PC-3 (cell line): ENCODE measurements at places on chromosomes 6 and 20. TPM values are rescaled to one million over a fixed set of nuclear protein-coding genes. Genes with fewer than 3 reads are reported as not detected.

DDRGK1 gene
- 97.7 and 122 TPM in 2 replicates for total RNA-seq

PNLDC1 gene
- not detected in 2 replicates for total RNA-seq

OR12D3 gene
- total RNA-seq = not detected in 2 replicates

HINT3 gene
- 7.8 and 8.0 TPM in 2 replicates for total RNA-seq

DYNLT2 gene
- 0.51 and 1.5 TPM in 2 replicates for total RNA-seq

PPP1R10 gene
- total RNA-seq = 44.2 and 44.5 TPM in 2 replicates

MEI4 gene
- not detected in 2 replicates for total RNA-seq

UFL1 gene
- 10.4 and 10.9 TPM in 2 replicates for total RNA-seq

AKAP12 gene
- 109 and 146 TPM in 2 replicates for total RNA-seq

CEP85L gene
- total RNA-seq = 3.9 and 7.8 TPM in 2 replicates

FAM209B gene
- 0.58 TPM in 1 of 2 replicates, not detected in the other for total RNA-seq

ZNF165 gene
- 8.9 and 12.1 TPM in 2 replicates for total RNA-seq

CCN2 gene
- 33.2 and 34.4 TPM in 2 replicates for total RNA-seq

CST2 gene
- not detected in 2 replicates for total RNA-seq

CLVS2 gene
- not detected in 2 replicates for total RNA-seq

BMP6 gene
- 0.15 and 1.3 TPM in 2 replicates for total RNA-seq

CYB5R4 gene
- total RNA-seq = 5.1 and 5.6 TPM in 2 replicates

CNR1 gene
- not detected in 2 replicates for total RNA-seq

NHSL1 gene
- 4.8 and 6.1 TPM in 2 replicates for total RNA-seq

TRAPPC3L gene
- not detected in 2 replicates for total RNA-seq

FHL5 gene
- not detected in 2 replicates for total RNA-seq

L3MBTL3 gene
- 3.0 and 3.1 TPM in 2 replicates for total RNA-seq

USP49 gene
- total RNA-seq = 2.3 and 5.7 TPM in 2 replicates

IL20RA gene
- total RNA-seq = 3.5 and 6.0 TPM in 2 replicates

TSBP1 gene
- not detected in 2 replicates for total RNA-seq

TAAR5 gene
- not detected in 2 replicates for total RNA-seq

PSMG4 gene
- 51.9 and 63.3 TPM in 2 replicates for total RNA-seq

FAM83D gene
- 69.6 and 81.4 TPM in 2 replicates for total RNA-seq

SLC24A3 gene
- 0.11 TPM in 1 of 2 replicates, not detected in the other for total RNA-seq

TINAG gene
- total RNA-seq = not detected in 2 replicates

BCAS1 gene
- total RNA-seq = 0.18 and 0.35 TPM in 2 replicates

SYNE1 gene
- 11.6 and 16.7 TPM in 2 replicates for total RNA-seq

MKKS gene
- 12.1 and 13.6 TPM in 2 replicates for total RNA-seq

PHACTR1 gene
- total RNA-seq = not detected in 2 replicates

TAPBP gene
- 67.2 and 77.8 TPM in 2 replicates for total RNA-seq

FAM83B gene
- 0.07 and 0.29 TPM in 2 replicates for total RNA-seq

IL17F gene
- not detected in 2 replicates for total RNA-seq

KCNK16 gene
- total RNA-seq = not detected in 2 replicates

FOXA2 gene
- total RNA-seq = 14.4 and 15.2 TPM in 2 replicates

GTSF1L gene
- total RNA-seq = 0.52 TPM in 1 of 2 replicates, not detected in the other

PRL gene
- not detected in 2 replicates for total RNA-seq

BPI gene
- total RNA-seq = not detected in 2 replicates

VSX1 gene
- not detected in 2 replicates for total RNA-seq

TBXT gene
- total RNA-seq = not detected in 2 replicates

RPP21 gene
- total RNA-seq = 151 and 161 TPM in 2 replicates

NR2E1 gene
- 0.07 TPM in 1 of 2 replicates, not detected in the other for total RNA-seq

SLC22A2 gene
- not detected in 2 replicates for total RNA-seq

VSTM2L gene
- total RNA-seq = 45.8 and 56.4 TPM in 2 replicates

CST4 gene
- total RNA-seq = 0.98 TPM in 1 of 2 replicates, not detected in the other

GRM4 gene
- not detected in 2 replicates for total RNA-seq

GSTA2 gene
- total RNA-seq = not detected in 2 replicates

SF3B5 gene
- total RNA-seq = 124 and 139 TPM in 2 replicates

EPB41L1 gene
- 48.2 and 53.0 TPM in 2 replicates for total RNA-seq

VPS16 gene
- total RNA-seq = 40.3 and 49.9 TPM in 2 replicates

PGBD1 gene
- 6.2 and 9.0 TPM in 2 replicates for total RNA-seq
